Progenitor cell of endocrine pancreas (in vitro differentiated cells): ENCODE measurements at places on chromosomes 3 and 15.

- no peak for DNase-seq
Observed at GRCh38 chr3:121916189-121916588, 22.0 kb downstream of the SLC15A2 start.

DNA sequence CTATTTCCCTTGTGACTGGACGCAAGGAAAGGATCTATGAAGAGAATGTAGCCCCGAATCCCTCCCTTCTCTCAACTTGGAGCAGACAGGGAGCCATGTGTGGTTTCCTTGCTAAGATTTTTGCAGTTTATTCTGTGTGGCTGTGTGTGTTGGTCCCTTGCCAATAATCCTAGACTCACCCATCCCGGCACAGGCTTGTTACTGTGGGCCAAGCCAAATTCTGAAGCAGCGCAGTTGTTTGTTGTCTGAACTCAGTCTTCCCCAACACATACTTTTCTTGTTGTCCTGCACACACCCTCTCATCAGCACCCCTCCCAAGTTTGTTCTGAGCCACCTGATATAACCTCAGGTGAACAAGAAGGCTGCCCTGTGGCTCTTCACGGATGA is 193.3 kb upstream of the CTDSPL start:
- DNase-seq: no peak

DNA sequence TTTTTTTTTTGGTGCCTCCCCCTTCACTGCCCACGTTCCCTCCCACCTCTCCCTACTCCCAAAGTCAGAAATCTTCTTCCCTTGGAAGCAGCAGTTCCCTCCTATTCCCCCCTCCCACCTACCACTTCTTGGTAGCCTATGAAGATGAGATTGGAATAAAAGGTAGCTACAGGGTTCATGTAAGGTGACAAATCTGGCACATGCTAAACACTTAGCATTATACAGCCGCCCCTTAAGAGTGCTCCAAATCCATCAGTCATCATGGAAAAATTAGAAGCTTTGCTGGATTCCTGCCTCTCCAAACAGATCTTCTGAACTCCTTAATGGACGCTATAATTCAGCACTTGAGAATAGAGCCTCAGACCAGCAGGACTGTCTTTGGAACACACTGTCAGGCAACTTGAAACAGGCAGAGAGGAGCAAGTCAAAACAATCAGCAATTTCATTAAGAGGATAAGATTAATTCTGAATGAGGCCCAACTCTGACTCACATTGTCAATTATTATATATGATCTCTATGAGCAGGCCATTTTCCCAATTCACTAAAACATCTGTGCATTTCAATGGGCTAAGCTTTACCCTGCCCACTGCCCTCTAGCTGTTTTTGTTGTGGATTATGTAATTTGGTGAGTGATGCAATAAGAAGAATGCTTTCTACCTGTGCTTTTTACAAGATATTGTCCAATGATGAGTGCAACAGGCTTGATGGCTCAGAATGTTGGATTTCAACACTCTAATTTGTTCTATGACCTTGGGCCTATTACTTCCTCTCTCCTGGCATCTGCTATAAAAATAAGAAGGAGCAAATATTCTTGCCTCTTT is 34.6 kb upstream of the SPRED1 start:
- DNase-seq: no peak

GRCh38 chr3:105764378-105765307 is 104.2 kb downstream of the CBLB start:
- no peak for DNase-seq

GRCh38 chr15:41387646-41388045 is 14.7 kb downstream of the NDUFAF1 start:
- no peak for DNase-seq
